Amniotic stem cell (primary cell): ENCODE measurements at places on chromosomes 3 and 15.

DNA sequence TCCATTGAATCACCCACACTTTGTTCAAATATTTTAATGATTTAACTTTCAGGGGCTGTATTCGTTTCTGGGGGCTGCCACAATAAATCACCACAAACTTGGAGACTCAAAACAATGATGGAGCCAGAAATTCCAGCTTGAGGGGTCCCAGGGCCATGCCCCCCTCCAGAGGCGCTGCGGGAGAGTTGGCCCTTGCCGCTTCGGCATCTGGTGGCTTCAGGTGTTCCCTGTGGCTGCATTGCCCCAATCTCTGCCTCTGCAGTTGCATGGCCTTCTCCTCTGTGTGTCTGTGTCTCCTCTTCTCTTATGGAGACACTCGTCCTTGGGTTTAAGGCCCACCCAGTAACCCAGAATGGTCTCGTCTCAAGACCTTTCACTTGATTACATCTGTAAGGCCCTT, 144.7 kb downstream of the CHSY1 start:
- no peak for DNase-seq

DNA sequence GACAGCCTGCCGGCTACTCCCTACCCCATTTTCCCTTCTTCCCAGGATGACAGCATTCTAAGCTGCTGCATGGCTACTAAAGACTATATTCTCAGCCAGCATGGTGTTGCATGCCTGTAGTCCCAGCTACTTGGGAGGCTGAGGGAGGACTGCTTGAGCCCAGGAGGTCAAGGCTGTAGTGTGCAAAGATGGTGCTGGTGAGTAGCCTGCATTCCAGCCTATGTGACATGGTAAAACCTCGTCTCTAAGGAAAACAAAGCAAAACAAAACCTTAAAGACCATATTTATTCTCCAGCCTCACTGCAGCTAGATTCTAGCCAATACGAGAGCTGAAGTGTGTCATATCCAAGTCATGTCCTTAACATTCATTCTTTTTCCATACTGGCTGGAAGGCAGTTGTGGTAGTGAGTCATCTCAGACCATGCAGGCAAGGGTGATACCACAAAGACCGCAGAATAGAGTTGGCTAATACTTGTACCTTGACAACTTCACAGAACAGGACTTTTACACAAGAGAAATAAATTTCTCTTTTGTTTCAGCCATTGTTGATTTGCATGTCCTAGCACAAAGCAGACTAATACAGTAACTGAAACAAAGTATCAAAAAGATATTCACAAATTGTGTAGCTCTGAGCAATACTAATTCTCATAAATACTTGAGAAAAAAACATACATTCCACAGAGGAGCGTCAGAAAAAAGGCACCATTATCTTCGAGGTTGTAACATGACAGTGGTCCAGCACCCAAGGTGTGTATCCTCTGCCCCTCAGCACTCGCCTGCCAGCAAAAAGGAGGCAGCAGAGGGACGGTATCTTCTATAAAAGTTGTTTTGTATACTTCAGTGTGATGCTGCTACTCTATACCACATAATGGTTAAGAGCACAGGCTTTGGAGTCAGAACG, 14.8 kb downstream of the PBRM1 start:
- DNase-seq: peak; percentile 99

- DNase-seq: no peak
Measured at GRCh38 chr3:178446059-178446458, 90.2 kb upstream of the KCNMB2 start.

GRCh38 chr3:56704706-56705105, 21.6 kb upstream of the TASOR start:
- no peak for DNase-seq

GRCh38 chr15:56365075-56365711, at the start of gene TEX9:
TEX9 (plus strand) TSS chr15:56365426; CDS start chr15:56365451, 25 bp downstream.
- peak; percentile 76 for DNase-seq
